ENCODE measurements at places on chromosomes 2 and 18.

DNA sequence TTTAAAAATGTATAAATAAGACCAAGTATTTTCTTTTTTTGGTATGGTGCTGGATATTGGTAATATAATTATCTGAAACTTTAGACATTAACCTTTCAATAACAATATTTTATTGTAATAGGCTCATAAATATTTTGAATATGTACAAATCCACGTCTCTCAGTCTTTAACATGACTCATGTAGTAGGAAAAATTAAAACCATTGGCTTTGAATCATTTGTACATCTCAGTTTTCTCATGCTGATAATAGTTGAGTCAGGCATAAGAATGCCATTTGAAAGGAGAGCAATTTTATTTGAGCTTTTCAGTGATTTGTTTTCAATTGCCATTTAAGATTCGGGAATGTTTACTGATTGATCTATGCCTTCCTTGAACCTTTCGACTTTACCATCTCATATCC, 364.8 kb downstream of the TGIF1 start:
- DNase-seq, result peak; percentile 50

GRCh38 chr2:176130147-176130956, 847 bp downstream of the HOXD8 start:
- DNase-seq, result peak; percentile 97

DNA sequence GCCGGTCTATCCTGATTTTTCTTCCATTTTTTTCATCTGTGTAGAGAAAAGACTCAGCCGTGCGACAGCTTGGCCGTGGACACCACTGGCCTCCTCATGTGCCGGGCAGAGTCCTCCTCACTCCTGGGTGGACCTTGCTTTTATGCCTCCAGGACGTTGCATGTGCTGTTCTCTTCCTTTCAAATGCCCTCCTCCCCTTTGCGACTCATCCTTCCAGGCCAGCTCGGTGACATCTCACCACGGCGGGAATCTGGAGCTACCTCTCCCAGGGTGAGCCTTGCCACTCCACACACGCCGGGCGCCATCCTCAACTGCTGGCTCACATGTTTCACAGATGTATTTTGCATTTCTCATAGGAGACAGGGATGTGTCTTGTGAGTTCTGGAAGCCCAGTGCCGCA, 198.5 kb upstream of the HDAC4 start:
- no peak for DNase-seq

DNA sequence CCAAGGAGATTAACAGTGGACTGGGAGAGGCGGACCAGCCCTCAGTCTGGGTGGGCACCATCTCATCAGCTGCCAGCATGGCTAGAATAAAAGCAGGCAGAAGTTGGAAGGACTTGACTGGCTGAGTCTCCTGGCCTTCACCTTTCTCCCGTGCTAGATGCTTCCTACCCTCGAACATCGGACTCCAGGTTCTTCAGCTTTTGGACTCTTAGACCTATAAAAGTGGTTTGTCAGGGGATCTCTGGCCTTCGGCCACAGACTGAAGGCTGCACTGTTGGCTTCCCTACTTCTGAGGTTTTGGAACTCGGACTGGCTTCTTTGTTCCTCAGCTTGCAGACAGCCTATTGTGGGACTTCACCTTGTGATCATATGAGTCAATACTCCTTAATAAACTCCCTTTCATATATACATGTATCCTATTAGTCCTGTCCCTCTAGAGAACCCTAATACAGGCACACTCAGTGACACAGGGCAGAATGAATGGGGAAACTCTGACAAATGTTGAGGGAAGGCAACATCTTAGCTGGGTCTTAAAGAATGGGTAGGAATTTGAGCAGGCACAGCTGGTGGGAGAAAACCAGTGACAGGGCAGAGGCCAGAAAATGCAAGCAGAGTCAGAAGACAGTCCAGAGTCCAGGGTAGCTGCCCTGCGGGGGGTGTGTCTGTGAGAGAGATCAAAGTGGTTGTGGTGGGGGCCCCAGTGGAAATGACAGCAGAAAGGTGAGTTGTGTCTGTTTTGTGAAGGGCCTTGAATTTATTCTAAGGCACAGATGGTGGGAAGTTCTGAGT, 108.1 kb upstream of the CD302 start:
- no peak for DNase-seq

GRCh38 chr18:74411475-74411874, 45.6 kb downstream of the DIPK1C start:
- no peak for DNase-seq

DNA sequence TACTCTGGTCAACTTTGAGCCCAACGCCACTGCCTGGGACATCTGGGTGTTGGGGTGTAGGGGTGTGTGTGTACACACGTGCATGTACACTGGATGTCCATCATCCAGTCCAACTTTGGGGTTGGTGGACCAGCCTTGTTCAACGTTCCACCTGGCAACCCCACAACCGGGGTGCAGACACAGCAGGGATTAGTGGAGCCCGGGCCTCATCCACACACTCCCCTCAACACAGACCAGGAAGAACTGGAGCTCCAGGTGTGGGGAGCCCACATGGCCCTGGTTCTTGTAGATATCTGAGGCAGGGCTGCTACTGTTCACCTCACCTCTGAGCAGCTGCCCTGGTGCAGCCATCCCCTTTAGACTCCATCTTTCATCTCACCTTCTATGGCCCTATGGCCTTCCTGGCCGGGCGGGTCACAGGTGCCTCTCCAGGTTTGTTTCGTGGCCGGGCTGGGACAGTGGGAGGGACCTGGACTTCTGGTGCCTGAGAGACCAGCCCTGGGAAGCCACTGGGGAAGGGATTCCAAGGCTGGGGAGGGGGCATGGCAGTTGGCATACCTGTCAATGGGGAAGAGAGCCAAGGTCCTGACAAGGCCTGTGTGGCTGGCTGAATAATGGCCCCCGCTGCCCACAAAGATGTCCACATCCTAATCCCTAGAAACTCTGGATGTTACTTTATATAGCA, 7.5 kb downstream of the NEU2 start:
- no peak for DNase-seq

DNA sequence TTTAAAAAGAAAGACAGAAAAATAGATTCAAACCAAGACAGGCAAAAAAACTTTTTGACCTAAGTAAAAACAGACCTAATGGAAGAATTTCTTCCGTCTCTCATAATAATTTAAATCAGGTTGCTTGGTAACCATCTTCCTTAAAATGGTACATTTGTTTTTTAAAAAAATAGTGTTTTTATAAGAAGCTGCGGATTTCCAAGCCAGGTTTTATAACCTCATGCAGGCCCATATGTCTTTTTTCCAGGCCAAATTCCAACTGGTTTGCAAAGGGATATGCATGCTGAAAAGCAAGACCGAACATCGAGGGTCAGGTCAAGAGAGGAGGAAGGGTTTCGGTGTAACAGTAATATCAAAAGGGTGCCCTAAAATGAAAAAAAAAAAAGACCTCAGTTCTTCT, 172.9 kb downstream of the MAIP1 start:
- no peak for DNase-seq

DNA sequence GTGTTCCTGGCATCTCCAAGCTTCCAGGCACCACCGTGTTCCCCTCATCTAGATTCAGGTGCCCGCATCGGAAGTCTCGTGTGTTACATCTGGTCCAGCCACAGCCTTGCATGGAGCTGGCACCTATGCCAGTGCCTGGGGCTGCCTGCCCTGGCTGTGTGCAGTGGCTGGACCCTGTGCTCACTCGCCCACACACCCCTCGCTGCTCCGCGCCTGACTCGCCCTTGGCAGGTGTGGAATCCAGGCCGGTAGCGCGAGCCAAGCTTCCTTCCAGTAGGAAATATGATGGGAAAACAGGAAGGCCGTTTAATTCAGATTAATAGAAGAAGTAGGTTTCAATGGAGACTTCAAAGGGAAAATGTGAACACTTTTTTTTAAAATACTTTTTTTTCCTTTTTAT, 78.0 kb downstream of the PTPN4 start:
- no peak for DNase-seq

DNA sequence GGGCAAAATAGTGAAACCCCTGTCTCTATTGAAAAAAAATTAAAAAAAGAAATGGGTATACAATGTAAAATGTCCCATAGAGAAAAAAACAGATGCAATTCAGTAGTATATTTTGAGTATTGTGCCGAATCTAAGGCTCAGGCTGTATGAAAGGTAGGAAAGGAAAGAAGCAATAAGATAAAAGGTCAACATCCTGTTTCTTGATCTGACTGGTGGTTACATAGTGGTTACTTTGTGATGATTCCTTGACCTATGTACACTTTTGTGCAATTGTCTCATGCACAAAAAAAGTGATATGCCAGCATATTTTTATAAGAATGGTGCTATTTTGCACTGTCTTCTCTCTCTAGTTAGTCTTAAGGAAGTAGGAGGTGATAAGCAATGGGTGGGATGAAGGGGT, 1333.7 kb upstream of the TMEFF2 start:
- DNase-seq, result no peak

DNA sequence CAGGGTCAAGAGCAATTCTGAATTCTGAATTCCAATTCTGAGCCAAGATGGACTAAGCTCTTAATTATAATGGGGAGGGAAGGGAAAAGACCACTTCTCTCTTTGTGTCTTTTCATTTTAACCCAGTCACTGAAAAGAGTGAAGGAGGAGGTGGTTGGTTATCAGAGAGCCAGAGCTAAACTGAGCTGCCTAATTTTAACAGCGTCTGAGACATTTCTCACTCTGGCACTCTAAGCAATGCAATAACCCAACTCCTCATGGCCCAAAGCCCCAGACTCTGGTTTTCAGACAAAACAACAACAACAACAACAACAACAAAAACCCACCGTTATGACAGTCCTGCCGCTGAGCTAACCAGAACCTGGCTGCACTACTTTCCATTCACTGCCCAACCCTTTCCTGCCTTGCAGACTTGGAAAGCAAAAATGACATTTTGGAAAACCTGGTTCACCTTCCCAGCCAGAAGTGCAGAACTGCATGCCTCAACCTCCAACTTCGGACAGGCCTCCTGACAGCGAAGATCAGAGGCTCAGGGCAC, 1.0 kb downstream of the CHST10 start:
- no peak for DNase-seq

GRCh38 chr2:4518596-4518995, 815.2 kb downstream of the DCDC2C start:
- DNase-seq, result no peak

- DNase-seq, result peak; percentile 24
Observed at GRCh38 chr2:148888986-148889385, 14.0 kb downstream of the KIF5C start.

DNA sequence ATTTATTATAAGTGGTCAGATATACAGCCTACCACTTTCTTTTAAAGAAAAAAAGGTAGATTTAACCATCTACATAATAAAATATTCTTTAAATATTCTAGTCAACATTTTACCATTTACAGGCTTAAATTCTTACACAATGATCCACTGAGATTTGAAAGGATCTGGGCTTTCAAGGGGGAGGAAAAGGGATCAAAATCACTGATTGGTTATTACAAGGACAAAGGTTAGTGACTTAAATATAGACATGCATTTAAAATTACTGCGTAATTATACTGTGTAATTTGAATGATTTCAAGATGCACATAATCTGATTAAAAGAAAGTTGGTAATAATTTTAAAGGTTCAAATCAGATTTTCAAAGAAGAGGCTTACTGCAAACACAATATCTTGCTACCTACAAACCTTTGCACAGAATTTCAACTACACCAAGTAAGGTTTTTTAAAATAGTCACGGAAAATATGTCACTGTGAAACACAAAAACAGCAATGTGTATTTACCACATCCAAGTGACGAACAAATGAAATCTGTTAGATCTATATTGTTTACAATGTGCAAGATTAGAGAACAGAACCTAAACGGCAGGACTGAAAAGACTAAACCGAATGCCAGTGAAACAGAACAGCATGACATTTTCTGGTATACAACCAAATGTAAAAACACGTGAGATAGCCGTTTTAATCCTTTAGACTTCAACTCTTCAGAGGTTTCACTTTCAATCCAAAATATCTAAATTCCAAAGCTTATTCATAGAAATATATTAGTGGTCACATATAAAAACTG, 40.8 kb downstream of the RTN4 start:
- DNase-seq, result no peak

- DNase-seq, result peak; percentile 55
Observed at GRCh38 chr2:26846334-26847306, 1.3 kb upstream of the DPYSL5 start.

DNA sequence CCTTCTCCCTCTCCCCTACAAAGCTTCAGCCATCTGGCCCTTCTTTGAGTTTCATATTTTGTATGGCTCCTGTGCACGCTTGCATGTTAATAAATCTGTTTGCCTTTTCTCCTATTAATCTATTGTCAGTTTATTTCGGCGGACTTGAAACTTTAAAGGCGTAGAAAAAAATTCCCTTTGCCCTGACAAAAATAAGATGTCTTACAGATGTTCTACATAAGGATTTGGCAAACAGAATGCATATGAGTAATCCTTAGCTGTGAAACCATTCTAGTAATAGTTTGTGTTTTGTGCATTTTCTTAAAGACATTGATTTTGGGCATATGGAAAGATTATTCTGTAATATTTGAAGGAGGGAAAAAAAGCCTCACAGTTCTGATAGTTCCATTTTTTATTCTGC, 15.0 kb upstream of the BMPR2 start:
- peak; percentile 64 for DNase-seq

DNA sequence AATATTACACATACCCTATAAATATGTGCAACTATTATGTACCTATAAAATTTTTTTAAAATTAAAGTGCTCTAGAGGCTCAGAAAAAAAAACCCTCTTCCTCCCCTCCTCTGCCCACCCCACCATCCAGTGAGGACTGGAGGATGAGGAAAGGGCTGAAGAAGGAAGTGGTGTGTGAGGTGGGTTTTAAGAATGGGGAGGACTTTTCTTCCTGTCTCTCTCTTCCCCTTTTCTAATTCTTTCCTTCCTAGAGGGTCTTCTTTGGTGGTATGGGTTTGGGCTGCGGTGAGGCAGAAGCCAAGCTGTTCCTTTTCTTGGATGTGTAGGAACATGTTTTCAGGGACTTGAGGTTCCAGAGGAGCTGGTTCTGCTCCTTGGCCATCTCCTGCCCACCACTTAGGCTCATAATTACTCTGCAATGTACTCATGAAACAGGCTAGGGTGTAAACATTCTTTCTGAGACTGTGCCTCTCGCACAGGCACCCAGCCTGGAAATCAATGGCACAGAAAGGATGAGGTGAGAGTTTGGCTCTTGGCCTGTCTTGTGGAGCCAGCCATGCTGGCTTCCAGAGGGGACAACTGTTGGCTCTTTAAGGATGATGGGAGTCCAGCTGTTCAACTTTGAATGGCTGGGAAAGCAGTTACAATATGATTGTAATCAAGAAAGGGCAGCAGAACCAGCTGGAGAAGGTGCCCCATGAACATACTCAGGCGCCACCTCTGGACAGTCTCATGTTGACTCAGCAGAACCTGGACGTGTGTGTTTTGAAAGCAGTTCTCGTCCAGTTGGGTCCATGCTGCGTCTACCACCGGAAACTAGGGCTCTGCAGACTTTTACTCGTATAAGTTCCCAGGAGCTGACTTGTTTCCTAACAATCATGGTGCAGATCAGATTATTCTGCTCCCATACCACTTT, 38.3 kb downstream of the IL1RL2 start:
- no peak for DNase-seq

- DNase-seq, result no peak
Observed at GRCh38 chr2:218924757-218925156, 34.7 kb upstream of the CDK5R2 start.

DNA sequence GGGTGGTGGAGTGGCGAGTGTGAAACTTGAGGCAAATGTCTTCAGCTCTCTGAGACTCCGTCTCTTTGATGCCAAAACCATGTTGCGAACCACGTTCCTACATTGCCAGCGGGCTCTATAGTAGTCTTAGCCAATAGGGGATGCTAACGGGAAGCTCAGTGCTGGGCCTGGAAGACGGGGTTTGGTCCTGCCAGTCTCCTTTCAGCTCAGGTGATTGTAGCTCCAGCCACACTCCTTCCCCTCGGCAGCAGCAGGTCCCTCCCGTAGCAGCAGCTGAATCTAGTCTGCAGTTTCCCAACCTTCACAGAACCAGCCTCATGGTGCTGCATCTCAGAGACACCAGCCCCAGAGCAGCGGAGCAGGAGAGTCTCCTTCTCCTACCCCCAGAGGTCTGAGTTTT, 109.7 kb downstream of the TFCP2L1 start:
- no peak for DNase-seq
